ENCODE measurements at places on chromosomes 4 and X.

GRCh38 chr4:151013491-151013890, 1.6 kb downstream of the LRBA start:
- DNase-seq: no peak

- no peak for DNase-seq
Measured at GRCh38 chrX:27254656-27255055, 208.5 kb downstream of the PPP4R3C start.

- peak; percentile 5 for DNase-seq
Measured at GRCh38 chr4:128565565-128566186, 243.8 kb upstream of the JADE1 start.

DNA sequence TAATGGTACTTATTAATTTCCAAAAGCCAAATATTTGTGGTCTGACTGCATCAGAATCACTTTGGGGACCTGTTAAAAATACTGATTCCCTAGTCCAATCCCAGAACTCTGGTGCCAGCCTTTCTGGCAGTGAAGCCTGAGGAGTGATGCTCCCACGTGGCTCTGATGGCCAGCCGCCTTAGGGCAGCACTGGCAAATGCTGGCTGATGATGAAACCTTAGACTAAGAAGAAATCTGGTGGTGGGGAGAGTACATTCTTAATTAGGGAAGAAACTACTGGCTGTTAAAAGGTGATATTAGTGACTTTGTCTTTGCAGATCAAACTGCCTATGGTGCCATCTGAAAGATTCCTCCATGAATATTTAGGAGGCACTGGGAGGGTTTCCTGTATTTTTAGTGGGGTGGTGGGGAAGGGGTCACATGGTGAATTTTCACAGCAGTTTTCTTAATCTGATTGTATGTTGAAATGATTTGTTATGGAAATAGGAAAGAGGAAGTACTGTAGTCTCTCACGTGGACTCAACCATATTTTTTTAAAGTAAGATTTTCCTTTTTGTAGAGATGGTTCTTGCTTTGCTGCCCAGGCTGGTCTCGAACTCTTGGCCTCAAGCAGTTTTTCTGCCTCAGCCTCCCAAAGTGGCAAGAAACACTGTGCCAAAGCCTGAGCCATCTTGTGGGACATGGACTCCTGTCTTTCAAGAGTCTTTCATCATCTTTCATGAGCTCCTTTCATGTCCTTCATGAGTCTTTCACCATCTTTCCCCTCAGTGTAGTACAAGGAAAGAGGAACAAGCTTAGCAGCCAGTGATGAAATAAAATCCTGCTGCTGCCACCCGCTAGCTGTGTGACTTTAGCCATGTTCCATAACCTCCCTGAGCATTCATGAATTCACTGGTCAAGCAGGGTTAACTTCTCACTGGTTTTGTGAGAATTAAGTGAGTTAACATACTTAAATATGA, 90.8 kb downstream of the ZNF330 start:
- no peak for DNase-seq

GRCh38 chr4:107261241-107261874, 225.2 kb upstream of the DKK2 start:
- DNase-seq: no peak

Measured in NCI-H1417 treated with DMSO at 0.1 percent for 48 hours (cell line).